ENCODE measurements at places on chromosomes 1 and 21.
A peak's percentile ranks its signal among the peaks of the same experiment; 100 is the strongest.

DNA sequence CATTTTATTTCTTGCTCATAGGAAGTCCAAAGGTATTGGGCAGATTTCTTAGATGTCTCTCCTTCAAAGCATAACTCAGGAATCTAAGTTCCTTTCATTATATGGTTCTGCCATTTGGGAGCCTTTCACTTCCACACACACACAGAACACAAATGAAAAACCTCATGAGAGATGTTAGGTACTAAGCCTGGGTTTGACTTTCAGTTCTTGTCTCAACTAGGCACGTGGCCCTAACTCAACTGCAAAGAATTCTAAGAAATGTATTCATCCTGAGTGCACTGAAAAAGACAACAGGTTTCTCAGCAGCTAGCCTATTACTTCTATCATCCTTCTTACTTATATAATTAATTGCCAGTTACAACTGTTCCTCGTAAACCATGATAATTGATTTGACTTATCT lies 190.0 kb upstream of the SAMSN1 start:
- DNase-seq, result no peak

DNA sequence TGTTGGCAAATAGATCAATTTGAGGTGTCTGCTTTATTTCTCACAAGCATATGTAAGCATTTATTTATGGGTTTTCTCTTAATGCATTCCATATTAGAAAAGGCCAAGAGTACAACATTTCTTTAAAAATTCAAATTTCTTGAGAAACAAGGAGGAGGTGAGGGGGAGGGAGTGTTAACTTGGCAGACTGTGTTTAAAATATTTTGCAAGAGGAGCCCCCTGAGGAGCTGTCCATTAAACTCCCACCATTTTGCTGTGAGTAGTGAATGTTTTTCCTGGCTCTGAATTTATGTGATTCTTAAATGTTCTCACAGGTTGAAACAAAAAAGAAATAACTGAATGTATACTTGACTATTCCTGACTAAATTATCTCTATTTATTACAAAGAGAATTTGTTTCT lies 363.8 kb downstream of the PTPRC start:
- DNase-seq, result no peak

- no peak for DNase-seq
These were observed 786 bp upstream of the CTSK start for GRCh38 chr1:150808846-150809245.

DNA sequence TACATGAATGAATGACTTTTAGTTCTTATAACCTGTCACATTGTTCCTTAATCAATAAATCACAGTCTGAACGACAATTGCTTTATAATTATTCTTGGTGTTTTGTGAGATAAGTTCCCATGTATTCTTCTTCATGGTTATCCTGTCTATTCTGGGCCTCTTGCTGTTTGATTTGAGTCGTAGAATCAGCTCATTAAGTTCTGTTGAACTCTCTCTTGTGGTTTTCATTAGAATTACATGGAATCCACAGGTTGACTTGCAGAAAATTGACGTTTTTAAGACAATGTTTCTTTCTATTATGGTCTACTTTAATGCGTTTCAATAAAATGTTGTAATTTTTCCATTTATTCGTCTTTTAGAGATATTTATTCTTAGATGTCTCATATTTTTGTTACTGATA lies 4.0 kb upstream of the LCE1A start:
- no peak for DNase-seq

- DNase-seq, result no peak
These were observed 204.7 kb upstream of the RGS18 start for GRCh38 chr1:191953526-191953925.

DNA sequence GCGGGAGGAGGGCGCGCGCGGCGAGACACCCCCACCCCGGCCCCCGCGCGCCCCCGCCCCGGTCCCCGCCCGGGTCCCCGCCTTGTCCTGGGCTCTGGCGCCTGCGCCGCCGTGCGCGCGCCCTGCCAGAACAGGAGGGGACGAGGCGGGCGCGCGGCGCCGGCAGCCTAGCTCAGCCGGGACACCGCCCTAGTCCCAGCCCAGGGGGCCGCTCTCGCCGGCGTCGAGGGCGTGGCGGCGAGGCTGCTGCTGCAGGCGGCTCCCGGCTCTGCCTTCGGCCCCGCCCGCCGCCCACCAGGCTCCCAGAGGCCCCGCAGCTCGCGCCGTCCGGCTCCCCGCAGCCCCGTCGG lies at the start of gene RCAN3:
Gene RCAN3, plus strand, starts transcription at position 128 of the 350 bp plus-strand sequence. CDS start 11,537 bp downstream, outside the sequence.
- peak; percentile 77 for DNase-seq

- no peak for DNase-seq
These were observed 1606.5 kb downstream of the BRINP3 start for GRCh38 chr1:188871164-188871563.

- no peak for DNase-seq
These were observed 574.7 kb upstream of the ZP4 start for GRCh38 chr1:238465449-238465848.

GRCh38 chr1:234164098-234164709 lies 209.1 kb upstream of the COA6 start:
- DNase-seq, result no peak

DNA sequence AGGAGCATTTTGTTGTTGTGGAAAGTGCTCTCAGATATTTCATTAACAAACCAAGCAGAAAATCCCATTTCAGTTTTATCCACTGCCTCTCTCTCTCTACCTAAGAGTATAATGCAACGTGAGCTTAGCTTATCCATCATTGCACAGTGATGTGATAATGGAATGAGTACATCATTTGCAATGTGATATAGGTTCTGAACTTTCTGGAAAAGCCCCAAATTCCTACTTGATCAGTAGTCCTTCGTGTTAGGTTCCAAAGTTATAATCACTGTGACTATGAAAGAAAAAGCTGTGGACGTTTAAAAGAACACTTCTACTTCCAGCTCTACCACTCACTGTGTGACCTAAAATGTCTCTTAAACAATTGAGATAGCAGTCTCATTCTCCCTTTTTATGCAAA lies 76.4 kb upstream of the PRMT6 start:
- no peak for DNase-seq

DNA sequence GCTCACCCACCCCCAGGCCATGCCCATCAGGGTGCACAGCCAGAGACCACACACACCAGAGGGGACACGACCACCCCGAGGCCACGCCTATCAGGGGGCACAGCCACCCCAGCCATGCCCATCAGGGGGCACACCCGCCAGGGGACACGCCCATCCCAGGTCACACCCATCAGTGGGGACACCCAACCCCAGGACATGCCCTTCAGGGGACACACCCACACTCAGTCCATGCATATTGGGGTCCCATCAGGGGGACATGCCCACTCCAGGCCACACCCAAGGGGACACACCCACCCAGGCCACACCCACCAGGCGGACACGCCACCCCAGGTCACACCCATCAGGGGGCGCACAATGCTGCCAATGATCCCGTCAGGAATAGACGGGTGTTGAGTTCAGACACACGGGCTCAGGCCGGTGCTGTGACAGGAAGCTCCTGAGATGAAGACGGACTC lies 20.7 kb downstream of the MCM3AP start:
- DNase-seq, result no peak

GRCh38 chr1:241417258-241417657 lies 60.3 kb upstream of the RGS7 start:
- DNase-seq, result no peak

DNA sequence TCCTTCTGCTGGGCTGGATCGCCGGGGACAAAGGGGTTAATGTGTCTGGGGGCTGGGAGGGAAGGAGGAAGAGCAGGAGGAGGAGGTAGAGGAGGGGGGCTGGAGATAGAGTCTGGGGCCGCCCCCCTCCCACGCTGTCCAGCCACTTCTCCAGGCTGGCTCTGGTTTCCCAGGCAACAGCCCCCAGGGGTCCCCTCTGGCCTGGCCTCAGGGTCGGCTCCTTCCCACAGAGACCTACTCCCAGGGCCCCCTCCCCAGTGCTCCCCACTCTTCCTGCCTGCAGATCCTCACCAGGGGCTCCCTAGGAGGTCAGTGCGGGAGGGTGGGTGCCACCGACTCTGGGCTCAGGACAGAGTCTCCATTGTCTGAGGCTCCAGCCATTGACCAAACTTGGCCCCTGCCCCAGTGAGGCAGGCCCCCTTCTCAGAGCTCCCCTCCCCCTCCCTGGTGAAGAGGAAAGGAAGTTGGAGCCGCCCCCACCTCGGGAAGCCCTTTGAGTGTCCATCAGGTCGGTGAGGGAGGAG lies 34.1 kb downstream of the ARHGEF10L start:
- peak; percentile 67 for DNase-seq

DNA sequence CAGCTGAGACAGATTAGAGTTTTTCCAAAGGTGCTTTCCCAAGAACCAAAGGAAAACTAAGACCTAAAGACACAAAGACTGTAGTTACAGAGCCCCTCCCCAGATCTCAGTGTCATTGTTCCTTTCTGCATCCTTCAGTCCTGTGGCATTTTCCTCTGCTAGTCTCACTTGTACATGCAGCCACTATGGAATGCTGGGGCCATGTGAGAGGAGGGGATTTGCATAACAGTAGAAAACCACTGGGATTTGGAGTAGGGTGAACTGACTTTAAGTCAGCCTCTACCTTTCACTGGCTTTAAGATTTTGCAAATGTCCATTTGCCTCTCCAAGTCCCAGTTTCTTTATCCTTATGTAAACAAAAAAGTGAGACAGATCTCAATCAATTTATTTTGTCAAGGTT lies 119.4 kb upstream of the F3 start:
- no peak for DNase-seq

DNA sequence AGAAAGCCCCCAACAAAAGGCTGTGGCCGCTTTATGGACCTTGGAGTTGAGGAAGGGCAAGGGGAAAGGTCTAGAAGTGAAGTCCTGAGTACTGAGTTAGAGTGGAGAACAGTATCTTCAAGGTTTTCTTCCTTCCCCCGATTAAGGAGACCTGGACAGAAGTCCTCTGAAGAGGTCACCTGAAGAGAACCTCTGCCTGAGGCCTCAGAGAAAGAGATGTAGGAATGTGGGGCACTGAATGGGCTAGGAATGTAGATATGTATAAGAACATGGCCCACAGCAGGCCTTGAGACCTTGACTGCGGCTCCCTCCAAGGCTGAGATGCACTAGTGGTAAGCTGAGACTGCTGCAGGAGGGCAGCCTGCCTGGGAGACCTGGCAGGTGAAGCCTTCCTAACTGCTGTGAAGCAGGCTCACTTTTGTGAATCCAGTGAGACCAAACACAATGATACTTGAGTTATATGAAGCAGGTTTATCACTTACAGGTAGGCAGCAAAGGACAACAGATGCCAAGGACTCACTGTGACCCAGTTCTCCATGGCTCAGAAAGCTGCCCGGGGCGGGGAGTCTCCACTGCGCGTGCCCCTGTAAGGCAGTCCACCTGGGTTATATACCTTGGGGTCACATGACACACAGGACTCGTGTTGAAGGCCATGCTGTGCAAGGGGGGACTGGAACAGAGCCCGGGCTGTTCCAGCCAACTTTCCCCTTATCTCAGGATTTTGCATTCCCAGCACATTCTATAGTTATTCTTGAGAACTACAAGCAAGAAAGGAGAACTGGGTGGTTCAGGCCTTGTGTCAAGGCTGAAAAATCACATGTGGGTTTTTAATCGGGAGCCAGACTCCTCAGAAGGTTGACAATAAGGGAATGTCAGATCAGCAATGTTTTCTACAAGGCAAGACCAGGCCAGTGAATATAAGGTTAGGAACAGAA lies 78.8 kb upstream of the PPM1J start:
- no peak for DNase-seq

DNA sequence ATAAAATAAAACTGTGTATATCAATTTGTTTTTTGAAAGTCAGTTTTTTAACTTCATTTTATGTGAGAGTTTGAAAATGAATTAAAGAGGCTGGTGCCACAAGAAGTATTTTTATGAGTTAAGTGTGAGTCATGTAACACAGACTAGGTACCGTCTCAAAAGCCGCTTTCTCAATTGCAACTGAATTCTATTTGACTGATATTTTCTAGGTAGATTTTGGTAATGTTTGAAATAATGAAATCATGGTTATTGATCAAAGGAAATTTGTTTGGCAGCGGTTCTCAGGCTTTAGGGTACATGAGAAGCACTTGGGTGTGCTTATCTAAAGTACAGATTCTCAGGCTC lies 4.6 kb downstream of the SNX27 start:
- DNase-seq, result no peak

DNA sequence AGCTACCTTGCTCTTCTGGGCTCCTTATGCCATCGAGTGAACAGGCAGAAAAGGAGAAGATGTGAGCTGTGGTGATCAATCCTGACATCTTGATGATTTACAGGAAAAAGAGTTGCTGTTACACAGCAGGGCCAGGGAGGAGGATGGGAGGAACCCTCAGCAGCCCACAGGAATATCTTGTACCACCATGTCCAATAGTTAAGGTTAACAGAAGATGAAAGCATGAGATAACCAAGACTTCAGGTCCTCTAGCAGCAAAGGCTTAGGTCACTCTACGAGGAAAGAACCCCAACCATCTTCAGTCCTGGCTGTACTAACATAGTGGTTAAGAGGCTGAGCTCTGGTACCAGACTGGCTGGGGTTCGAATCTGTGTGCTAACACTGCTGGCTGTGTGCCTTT lies 12.1 kb upstream of the SELENBP1 start:
- DNase-seq, result no peak

GRCh38 chr1:63379583-63379982 lies 12.2 kb downstream of the ALG6 start:
- no peak for DNase-seq

- DNase-seq, result no peak
These were observed 51.5 kb downstream of the CAPN2 start for GRCh38 chr1:223763881-223764280.

DNA sequence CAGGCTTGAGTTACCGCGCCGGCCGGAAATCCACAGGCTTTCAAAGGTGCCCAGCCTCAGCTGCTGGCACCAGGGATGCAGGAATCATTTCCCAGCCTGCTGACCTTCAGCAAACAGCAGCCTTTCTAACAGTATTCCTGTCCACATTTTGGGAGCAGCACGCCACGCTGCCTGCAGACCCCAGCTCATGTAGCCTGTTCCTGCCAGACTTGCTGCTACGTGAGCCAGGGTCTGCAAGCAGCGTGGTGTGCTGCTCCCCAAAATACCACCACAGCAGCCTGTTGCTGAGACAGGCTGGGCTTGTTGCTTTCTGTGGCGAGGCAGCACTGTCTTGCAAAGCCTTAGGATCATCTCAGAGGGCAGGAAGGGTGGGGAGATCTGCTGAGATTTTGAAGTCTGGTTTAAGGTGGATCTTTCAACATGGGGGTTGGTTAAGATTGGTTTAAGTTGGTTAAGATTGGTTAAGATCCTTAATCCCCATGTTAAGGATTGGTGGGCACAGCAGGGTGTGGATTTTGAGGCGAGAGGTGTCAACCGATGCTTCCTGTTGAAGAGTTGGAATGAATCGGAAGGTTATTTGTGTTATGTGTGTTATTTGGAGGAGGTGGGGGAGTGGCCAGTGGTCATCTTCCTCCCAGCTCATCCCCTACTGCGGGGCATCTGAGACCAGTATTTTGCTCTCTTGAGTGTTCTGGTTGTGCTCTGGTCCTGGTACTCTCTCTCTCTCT lies 12.9 kb downstream of the FAAH start:
- DNase-seq, result no peak

DNA sequence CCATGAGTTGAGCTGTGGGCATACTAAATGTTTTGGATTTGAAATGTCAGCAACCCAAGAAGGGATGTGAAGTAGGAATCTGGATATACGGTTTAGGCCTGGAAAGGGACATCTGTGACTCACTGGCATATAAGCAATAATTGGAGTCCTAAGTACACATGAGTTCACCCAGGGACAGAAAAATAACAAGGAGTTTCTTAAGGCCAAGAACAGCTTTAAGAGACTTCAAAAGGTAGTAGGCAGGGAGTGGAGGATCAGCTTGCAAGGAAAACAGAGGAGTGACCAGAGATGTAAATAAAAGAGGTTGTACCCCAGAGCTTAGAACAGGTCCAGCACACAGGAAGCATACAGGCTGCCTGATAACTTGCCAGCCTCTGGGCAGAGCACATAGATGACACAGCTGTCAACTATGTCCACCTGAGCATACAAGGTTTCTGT lies 28.1 kb downstream of the TMEM50B start:
- no peak for DNase-seq

- DNase-seq, result no peak
These were observed 51.5 kb upstream of the CNIH3 start for GRCh38 chr1:224564454-224565084.
